Pons (tissue), 1 donor: ENCODE measurements at places on chromosomes 7 and 10.

DNA sequence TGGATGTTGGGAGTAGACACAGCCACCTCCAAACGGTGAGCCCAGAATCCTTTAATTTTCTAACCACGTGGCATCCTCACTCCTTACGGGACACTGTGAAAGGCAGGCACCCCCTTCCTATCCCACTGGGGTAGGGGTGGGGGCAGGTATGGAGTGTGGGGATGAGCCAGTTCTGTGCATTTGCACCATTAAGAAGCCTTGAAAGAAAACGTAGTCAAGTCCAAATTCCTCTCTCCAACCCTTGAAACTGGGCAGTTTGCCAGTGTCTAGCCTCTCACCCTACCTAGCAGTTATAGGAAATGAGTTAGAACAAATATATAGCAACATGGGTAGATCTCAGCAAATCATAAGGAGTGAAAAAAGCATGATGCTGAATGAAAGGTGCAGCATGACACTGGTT is 92.4 kb upstream of the LEP start:
- DNase-seq, result no peak

- DNase-seq, result no peak
Observed at GRCh38 chr10:119801998-119802538, 70.6 kb downstream of the MCMBP start.

GRCh38 chr10:26555719-26556368 is 117.7 kb downstream of the APBB1IP start:
- DNase-seq, result peak; percentile 83

DNA sequence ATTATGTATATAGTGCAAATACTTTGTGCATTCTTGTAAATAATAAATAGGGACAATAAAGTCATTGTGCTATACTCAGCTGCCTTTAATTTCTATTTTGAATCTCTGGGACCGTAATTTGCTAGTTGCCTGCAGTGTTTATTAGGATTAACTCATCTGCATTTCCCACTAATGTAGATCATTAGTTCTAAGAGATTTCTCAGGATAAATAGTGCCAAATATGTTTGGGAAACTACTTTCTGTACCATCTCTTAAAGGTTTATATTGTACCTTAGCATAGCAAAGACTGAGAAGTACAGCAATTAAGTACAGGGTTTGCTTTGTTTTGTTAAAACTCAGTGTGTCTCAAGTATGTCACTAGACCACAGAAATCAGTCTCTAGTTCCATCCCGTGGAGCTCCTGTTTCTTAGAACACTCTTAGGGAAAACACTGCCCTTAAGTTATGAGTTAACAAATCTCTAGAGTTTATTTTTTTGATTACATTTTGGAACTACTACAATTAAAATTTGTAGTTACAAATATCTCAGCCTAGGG is 26.0 kb downstream of the ADD3 start:
- peak; percentile 59 for DNase-seq

DNA sequence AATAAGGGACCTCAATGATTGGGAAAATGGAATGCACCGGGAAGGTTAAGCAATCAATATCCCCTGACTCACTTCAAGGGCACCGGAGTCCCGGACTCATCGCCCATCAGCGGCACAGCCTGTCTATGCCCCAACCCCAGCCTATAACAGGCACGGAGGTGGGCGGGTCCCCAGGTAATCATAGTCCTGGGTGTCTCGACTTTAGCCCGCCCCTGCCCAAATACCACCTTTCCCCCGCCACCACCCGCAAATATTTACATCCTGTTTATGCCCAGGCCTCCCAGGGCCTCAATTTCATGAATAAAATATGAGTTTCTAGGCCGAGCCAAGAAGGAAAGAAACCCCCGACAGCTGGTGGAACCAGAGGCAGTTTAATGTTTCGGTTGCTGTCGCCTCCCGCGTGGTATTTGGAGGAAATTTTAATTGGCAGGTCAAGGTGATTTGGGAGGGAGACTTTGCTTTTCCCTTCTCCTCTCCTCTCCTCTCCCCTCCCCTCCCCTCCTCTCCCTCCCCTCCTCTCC is 15.6 kb upstream of the RFC2 start:
- peak; percentile 77 for DNase-seq

- peak; percentile 33 for DNase-seq
Observed at GRCh38 chr7:143003393-143004051, 23.4 kb downstream of the OR9A2 start.

GRCh38 chr10:108358912-108359311 is 1194.4 kb upstream of the SORCS1 start:
- no peak for DNase-seq

GRCh38 chr7:100965723-100966541 is 3.4 kb upstream of the MUC12 start:
- DNase-seq, result no peak

- DNase-seq, result no peak
Observed at GRCh38 chr7:100588438-100588837, 2.3 kb downstream of the FBXO24 start.

- no peak for DNase-seq
Observed at GRCh38 chr7:125032943-125033342, 103.3 kb upstream of the POT1 start.

DNA sequence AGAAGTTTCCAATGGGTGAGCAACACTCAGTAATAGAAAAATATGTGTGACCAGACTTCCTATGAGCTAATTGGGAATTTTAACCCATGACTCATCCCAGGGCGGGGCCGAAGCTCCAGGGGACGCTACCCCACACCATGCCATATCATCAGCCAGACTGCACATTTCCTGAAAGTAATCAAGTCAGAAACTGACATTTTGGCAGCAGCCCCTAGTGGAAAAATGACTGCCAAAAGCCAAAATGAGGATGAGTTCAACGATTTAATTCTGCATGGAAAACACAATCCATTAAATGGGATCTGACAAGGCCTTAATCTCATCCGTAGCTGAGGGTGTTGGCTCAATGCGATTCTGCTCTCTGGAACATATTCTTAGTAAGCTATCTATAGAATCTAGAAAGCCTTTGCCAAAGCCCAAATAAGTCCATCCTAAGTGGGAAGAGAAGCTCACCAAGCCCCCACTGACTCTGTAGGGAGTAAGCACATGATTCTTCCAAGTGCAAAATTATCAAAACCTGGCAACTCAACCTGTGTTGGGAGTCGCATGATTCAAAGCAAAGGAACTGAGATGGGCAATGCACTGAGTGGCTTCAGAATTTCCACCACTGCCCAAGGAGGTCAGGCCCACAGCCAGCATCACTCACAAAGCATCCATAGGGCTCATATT is 93.1 kb upstream of the PDE1C start:
- DNase-seq, result peak; percentile 11

GRCh38 chr7:130219871-130220270 is 12.2 kb downstream of the SSMEM1 start:
- DNase-seq, result no peak

GRCh38 chr10:132450825-132451505 is 54.0 kb downstream of the PWWP2B start:
- no peak for DNase-seq

DNA sequence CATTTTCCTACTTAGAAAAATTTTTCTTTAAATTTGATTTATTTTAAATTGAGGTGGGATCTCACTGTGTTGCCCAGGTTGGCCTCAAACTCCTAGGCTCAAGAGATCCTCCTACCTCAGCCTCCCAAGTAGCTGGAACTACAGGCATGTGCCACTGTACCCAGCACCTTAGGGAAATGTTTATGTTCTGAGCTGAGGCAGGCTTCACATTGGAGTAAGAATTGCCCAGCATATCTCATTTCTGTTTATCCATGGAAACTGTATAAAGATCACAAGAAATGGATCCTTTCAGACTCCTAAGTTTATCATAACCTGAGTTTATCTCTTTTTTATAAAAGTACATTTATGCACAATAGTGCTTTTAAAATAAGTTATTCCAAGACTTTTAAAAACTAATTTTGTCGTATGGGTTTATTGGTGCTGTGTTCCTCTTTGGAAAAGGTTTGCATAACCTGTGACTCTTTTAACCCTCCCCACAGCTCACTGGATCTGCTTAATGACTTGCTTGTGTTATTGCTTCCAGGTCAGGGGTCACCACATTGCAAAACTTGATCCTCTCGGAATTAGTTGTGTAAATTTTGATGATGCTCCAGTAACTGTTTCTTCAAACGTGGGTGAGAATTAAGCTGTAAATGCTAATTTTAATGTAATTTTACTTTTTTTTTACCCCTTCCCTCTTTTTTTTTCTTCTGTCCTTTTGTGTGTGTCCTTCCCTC is 40.7 kb downstream of the OGDH start:
- DNase-seq, result no peak

DNA sequence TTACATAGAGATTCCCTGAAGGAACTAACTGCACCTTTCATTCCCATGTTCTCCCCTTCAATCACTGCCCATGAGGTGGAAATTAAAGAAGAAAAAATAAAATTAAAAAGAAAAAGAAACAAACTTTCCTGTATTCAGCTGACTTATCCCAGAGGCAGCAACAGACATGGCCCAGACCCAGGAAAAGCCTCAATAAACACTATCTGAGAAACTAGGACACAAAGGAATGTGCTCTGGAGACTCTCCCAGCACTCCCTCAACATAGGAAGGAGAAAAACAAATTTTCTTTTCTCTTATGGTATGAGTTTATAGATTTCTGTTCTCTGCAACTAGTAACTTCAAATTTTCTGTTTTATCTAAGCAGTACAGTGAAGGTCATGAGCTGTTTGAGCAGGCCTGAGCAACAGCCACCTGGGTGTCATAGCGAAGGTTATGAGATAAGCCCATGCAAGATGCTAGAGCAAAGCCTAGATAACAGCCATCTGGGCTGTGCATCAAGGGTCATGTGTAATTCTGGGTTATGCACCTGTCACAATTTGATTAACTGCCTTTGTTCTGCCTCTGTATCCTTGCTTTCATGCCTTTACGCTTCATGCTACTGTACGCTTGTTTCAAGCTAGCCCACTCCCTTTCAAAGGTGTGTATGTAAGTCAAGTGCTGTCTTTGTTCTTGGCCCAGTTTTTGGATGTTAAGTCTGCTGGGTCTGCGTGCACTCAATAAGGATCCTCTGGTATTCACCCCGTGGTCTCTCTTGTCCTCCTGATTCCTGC is 11.0 kb upstream of the OR6B1 start:
- DNase-seq, result no peak

GRCh38 chr10:96473866-96474265 is 39.9 kb downstream of the TLL2 start:
- no peak for DNase-seq

DNA sequence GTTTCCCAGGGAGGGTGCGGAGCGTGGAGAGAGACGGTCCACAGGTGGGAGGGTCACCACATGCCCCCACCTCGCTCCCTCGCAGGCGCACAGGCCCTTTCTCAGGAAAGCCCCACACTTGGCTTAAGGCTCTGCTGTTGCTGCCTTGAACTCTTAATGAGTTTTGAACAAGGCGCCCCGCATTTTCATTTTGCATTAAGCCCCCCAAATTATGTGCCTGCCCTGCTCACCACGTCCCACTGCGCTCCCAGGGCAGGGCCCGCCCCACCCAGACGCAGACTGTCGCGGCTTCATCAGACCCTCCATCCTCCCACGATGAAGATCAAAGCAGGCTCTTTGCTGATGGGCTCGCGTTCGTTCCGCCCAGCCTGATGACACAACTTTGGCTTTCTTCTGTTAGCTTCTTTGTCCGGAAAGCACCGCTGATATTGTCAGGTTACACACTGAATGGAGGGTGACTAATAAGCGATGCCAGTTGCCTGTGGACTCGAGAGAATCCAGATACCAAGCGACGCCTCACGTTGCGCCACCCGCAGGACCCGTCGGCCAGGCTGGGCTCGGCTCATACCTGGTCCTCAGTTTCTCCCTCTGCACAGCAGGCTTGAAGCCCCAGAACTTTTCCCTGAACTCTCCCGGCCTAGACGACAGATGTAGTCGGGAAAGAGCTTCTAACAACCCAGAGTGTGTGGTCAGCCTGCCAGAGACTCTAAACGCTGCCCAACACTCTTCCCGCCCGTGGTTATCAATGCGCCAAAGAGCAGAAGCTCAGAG is 9.5 kb downstream of the CALML3 start:
- DNase-seq, result no peak

DNA sequence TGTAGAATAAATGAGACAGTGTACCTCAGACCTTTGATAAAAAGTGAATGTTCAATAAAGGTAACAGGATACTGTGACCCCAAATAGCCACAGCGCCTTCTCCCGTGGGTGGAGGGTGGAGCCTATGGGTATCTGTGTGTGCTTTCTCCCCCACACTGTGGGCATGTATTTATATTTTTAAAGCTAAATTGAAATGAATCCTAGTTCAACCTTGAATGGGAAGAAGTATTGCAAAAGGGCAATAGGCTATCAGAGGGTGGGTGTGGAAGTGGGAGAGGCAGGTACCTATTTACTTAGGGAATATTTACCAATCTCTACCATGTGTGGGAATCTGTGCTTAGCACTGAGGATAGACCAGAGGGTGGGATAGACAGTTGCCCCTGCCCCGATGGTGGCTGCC is 68.9 kb downstream of the PFKFB3 start:
- no peak for DNase-seq

GRCh38 chr10:84392181-84392580 is 63.8 kb downstream of the CCSER2 start:
- no peak for DNase-seq

DNA sequence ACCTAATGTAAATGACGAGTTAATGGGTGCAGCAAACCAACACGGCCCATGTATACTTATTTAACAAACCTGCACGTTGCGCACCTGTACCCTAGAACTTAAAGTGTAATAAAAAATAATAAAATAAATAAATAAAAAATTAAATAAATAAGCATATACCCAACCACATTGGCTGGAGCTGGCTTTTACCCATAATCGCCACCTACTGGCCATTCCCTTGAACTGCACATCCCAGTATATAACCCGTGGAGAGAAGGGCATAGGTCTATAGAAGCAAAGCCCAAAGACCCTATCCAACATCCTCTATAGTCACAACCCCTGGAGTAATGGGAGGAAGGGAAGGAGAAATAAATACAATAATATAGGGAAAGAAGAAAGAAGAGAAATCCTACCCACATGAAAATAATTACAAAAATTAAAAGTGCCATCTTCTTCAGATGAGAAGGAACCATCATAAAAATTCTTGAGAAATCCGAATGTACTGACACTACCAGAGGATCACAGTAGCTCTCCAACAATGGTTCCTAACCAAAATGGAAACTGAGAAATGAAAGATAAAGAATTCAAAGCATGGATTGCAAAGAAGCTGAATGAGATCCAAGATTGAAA is 65.6 kb downstream of the TWIST1 start:
- DNase-seq, result no peak

- no peak for DNase-seq
Observed at GRCh38 chr7:100156331-100157068, 2.0 kb downstream of the TRAPPC14 start.

DNA sequence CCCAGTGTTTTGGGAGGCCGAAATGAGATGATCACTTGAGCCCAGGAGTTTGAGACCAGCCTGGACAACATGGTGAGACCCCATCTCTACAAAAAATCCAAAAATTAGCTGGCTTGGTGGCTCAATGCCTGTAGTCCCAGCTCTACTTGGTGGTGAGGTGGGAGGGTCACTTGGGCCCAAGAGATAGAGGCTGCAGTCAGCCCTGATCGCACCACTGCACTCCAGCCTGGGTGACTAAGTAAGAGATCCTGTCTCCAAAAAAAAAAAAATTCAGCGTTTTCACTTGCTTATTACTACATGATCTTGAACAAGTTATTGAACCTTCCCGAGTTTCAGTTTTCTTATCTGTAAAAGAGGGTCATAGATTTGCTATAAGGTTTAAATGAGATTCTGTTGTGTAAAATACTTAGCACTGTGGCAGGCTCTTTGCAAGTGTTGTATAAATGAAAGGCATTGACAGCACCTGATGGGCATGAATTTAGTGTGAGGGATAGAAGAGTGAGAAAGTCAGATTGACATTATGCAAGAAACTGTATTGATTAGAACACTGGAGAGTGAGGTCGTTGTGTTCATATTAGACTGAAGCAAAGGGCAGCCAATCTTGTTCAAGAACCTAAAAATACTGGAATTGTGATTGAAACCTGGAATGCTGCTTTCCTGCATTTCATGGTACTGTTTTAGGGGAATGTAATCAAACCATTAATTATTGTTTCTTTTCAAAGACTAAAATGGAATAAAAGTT is 136.8 kb downstream of the LCOR start:
- DNase-seq, result no peak
